ENCODE measurements at places on chromosomes 7 and 10.

GRCh38 chr7:151113344-151114150, 27.3 kb downstream of the AGAP3 start:
- no peak for DNase-seq

- no peak for DNase-seq
These were observed 273.1 kb upstream of the PITRM1 start for GRCh38 chr10:3445648-3446047.

DNA sequence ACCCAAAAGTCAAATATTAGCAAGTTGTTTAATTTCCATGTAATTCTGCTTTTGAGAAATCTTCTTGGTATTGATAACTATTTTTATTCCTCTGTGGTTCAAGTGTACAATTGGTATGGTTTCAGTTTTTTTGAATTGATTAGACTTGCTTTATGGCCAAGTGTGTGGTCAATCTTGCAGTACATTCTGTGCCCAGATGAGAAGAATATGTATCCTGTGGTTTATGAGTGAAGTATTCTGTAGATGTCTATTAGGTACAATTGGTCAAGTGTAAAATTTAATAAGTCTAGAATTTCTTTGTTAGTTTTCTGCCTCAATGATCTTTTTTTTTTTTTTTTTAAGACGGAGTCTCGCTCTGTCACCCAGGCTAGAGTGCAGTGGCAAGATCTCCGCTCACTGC, 36.6 kb upstream of the C7orf33 start:
- DNase-seq = no peak

DNA sequence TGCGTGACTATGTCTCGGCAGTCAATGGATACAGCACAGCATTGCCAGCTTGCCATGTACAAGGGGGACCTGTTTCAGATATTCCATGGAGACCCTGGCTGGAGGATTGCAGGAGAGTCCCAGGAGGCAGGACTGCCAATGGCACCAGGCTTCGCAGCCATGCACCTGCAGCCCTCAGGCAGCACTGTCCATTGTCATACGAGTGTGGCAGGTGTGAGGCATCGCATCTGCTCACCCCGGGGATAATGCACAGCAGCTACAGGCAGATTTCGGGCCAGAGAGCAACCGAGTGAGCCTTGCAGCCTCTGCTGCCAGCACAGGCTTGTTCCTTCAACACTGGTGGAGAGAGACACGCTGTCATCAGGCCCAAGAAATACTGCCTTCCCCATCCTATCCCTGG, 415.1 kb downstream of the PAXIP1 start:
- no peak for DNase-seq

GRCh38 chr10:97647556-97647955, 7.1 kb downstream of the PI4K2A start:
- no peak for DNase-seq

- DNase-seq = no peak
These were observed 10.0 kb downstream of the BTBD16 start for GRCh38 chr10:122281018-122281626.

DNA sequence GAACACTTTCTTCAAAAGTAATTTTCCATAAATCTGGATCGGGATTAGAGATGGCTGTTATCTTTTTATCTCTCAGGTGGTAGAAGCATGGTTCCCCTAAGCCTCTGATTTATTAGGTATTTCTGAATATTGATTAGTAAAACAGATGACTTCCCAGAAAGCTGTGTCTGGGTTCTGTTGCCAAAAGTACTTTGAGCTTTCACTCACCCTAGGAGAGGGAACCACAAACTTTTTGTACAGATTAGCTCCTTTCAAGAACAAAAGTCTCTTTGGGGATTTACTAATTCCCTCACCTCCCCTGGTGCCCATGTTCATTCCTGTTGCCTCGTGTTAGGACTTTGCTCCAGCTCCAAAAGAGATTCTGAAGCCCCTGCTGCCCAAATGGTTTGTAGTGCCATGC, 46.7 kb upstream of the STRIP2 start:
- DNase-seq = no peak

DNA sequence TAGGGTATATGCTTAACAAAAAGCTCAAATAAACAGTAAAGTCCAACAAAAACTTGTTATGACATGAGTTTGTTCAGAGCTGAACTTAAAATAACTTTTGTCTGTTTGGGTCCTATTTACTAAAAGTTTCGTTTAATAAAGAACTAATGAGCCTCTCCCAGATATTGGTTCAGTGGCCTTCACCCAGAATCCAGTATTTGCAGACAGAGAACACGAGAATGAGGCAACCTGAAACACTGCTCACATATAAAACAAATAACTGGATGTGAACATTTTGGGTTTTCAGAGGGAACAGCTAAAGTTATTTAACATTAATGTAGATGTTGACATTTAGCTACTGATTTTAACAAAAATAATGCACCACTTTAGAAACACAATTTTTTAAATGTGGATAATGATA, 98.3 kb downstream of the RNF133 start:
- DNase-seq = no peak

- DNase-seq = peak; percentile 29
These were observed 604.9 kb downstream of the LRMDA start for GRCh38 chr10:76036111-76036940.

GRCh38 chr10:102405108-102405571, 9.6 kb downstream of the NFKB2 start:
- no peak for DNase-seq

DNA sequence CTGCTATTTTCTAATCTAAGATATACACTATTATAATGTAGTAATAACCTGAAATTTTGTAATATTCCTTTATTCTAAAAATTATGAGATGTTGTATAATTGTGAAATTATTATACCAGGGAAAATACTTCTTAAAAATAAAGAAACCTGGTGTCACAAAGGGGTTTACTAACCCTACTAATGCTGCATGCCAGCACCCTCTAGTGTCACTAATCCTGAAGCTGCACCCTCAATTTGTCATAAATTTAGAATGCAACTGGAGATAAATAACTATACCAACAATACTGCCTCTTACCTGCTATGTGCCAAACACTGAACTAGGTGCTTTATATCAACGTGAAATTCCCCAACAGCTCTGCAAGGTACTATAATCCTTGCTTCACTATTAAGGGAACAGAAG, 30.8 kb downstream of the TM9SF3 start:
- DNase-seq = no peak

DNA sequence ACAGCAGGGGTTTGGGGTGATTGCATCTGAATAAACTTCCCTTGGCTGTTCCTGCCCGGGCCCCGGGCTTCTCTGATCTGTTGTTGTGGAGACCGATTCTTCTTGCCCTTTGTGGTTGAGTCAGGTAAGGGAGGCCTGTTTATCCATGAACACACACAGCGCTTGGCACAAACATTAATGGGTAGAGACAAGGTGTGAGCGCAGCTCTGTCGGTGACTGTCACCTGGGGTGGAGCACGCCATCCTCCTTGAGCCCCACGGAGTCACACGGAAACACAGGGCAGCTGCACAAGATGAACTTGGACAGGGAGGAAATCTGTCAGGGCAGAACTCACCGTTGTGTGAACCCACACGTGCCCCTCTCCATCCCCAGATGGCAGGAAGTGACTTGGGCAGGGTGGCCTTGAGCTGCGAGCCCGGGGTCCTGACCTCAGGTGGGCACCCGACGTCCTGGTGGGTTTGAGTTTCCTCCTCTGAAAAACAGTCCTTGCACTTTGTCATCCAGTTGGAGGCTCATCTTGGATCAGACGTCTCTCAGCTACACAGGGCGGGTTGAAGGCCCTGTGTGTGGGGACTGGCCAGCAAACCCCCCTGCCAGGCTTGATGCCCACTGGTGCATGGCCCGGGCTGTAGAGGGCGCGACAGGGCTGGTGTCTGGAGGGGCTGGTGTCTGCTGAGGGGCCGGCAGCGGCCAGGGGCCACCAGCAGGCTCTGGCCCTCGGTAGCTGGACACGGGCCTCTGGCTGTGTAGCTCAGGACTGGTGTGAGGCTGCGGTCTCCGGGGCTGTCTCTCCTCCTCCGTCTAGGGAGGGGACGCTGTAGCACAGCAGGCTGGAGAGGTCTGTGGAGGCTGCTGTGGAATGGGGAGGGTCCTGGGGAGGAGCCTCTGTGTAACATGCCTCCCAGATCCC, 24.2 kb upstream of the SHH start:
- DNase-seq = no peak

DNA sequence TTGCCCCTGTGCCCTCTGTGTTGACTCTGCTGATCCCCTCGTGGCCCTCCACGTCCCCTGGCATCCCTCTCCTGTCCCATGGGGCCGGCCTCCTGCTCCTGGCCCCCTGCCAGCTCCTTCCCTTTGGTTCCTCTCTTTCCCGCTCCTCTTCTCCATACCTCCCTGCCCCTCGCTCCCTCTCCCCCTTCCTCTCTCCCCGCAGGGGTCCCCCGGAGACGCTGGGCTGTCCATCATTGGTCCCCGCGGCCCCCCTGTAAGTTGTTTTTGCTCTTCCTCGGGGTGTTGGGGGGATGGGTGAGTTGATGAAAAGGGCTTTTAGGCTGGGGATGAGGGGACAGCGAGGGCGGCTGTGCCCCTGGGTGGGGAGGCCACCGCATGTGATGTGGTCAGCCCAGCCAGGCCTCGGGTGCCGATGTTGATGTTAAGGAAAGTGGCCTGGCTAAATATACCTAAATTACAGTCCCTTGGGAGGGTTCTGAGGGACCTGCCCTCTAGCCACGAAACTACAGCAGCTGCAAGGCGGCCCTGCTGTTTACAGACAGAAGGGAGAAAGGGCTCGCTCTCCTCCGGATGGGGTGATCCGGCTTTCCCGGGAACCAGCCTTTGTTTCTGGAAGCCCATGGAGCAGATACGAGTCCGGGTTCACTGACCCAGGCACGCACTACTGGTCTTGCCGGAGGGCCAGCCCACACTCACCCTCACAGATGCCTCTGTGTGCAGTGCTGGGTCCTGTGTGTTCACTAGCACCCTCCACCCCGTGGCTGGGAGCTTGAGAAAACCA, 78.8 kb downstream of the COL13A1 start:
- DNase-seq = no peak

GRCh38 chr7:129466796-129467195, 32.6 kb downstream of the STRIP2 start:
- no peak for DNase-seq

GRCh38 chr10:46030091-46030937, at the start of gene NCOA4:
TSS of gene NCOA4 (minus strand) at chr10:46030623. CDS start at chr10:46016680, 13,943 bp downstream.
- DNase-seq = peak; percentile 97

DNA sequence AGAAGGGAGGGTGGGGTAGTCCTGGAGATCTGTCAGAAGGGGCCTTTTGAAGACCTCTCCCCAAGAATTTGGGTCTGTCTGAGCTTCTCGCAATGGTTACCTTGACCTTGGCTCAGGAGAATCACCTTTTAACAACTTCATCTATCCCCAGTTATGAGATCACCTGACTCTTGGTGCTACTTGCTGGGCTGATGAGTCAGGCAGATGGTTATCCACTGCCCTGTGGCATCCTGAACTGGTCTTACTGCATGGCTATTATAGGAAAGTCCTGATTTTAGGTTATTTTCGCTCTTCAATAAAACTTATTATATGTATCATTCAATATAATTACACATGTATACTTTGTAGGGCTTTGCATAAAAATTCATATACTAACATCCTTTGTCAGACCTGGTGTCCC, 274.7 kb downstream of the GFRA1 start:
- no peak for DNase-seq

DNA sequence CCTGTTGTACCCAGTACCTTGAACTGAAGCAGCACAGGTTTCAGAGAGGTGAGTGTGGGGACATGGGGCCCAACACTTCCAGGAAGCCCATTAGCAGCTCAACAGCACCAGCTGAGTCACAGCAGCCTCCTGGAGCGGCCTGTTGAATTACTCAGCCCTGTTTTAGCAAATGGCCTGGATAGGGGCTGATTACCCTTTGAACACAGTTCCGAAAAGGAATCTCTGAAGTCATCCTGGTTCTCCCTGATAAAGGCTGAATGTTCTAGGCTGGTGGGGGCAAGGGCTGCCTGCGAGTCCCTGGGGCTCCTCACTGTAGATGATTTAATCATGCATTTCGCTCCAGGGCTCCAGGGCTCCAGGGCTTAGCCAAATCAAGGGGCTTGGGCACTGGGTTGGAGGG, 287.5 kb downstream of the GRID1 start:
- DNase-seq = no peak

DNA sequence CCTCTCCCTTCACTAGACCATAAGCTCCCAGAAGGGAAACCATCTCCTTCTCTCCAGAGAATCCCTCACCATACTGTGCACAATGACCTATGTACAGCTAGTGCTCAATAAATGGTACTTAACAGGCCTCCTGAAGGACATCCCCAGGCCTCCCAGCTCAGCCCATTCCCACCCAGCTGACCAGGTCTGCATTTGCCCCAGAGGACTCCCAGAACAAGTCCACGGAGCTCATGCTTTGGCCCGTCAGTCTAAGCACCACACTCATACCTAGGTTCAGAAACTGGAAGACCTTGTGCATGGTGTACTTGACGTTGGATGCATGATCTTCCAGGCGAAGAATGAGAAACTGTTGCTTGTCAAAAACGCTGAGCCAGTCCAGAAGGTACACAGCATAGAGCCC, 81.3 kb downstream of the CHST15 start:
- no peak for DNase-seq

DNA sequence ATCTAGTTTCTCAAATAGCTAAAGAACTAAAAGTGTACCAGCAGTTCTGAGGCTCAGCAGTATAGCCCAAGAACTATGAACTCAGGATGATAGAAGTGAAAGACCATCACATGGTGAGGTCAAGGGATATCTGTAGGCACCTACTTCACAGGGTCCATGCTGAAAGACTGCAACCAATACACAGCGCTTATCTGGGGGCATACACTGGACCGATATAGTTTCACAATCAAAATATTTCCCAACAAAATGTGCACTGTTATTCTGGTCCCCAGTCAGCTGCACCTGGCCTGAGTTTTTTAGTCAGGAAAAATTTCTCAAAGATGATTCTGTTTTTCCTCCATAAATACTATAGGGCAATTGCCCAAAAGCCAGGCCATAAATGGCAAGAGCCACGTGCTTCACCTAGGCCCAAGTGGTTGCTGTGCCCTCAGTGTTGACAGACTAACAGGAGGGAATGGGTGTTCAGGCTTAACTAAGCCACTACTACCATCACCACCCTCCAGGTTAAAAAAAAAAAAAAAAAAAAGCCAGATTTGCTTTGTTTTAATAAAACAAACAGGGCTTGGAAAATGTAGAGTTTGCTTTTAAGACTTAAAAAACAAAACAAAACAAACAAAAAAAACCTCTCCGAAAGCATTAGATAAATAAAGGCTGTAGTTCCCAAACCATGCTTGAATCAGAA, 58.5 kb downstream of the OGDH start:
- DNase-seq = no peak

DNA sequence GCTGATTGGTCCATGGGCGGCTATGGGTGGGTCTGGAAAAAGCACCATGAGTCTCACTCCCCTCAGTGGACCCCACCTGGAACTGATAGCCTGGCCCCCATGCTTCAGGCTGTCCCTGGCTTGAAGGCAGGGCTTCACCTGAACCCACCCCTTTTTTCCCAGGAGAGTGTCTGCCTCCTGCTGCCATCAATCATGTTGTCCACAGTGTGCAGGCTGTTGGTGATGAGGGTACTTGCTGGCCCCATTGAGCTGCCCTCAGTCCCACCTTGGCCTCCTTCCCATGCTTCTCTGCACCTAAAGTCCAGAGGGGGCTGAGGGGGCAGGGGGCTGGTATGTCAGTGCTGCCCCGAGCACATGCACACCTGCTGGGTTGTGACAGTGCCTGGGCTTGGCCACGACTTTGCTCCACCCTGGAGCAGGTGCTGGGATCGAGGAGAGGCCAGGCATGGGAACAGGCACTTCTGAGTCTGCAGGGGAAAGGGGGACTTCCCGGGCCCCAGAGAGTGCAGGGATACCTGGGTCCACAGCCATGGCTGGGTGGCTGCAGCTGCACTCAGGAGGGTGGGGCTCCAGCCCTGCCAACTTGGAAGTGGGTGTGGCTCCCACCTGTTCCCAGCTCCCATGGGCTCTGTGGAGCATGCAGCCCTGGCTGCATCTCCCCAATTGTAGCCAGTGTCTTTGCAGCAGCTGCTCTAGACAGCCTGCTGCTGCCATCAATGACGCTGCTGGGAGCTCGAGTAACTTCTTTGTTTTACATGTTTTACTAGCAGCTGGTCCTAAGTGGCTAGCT, 56.9 kb downstream of the ADK start:
- DNase-seq = no peak

Measured in thymus (tissue), 14 donors.